ENCODE measurements at places on chromosomes 11 and 22.

- DNase-seq = no peak
These were observed 82.0 kb upstream of the RAB1B start for GRCh38 chr11:66186470-66186869.

GRCh38 chr11:77590194-77590782, 535 bp downstream of the AQP11 start:
- no peak for DNase-seq

GRCh38 chr11:78424334-78425270, 7.0 kb upstream of the GAB2 start:
- no peak for DNase-seq

DNA sequence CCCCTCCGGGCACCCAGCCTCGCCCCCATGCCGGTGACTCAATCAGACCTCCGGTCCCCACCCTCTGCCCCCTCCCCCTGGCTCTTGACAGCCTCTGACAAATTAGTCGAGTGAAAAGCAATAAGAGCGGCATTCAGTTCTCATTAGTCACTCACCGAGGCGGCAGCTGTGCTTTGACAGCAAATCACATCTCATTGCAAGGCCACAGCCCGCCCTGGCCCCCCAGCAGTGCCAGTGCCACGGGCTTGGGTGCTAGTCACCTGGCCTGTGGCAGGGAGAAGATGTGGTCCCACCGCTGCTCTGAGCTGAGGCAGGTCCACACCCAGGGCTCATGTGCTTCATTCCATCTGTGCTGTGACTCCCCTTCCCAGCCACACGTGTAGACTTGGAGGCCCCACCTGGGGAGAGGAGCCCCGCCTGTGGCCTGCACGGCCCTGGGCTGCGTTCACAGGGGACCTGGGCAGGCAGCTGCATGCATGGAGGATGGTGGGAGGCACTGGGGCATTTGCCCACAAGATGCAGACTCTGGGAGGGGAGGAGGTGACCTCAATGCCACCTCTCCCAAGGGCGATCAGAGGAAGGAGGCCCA, 7.4 kb upstream of the TH start:
- peak; percentile 80 for DNase-seq
